Hematopoietic multipotent progenitor cell (in vitro differentiated cells): ENCODE measurements at places on chromosomes 5 and 9.

- DNase-seq = no peak
Measured at GRCh38 chr5:19555436-19555835, 432.6 kb downstream of the CDH18 start.

GRCh38 chr5:5181650-5182324 lies 41.7 kb downstream of the ADAMTS16 start:
- no peak for DNase-seq

DNA sequence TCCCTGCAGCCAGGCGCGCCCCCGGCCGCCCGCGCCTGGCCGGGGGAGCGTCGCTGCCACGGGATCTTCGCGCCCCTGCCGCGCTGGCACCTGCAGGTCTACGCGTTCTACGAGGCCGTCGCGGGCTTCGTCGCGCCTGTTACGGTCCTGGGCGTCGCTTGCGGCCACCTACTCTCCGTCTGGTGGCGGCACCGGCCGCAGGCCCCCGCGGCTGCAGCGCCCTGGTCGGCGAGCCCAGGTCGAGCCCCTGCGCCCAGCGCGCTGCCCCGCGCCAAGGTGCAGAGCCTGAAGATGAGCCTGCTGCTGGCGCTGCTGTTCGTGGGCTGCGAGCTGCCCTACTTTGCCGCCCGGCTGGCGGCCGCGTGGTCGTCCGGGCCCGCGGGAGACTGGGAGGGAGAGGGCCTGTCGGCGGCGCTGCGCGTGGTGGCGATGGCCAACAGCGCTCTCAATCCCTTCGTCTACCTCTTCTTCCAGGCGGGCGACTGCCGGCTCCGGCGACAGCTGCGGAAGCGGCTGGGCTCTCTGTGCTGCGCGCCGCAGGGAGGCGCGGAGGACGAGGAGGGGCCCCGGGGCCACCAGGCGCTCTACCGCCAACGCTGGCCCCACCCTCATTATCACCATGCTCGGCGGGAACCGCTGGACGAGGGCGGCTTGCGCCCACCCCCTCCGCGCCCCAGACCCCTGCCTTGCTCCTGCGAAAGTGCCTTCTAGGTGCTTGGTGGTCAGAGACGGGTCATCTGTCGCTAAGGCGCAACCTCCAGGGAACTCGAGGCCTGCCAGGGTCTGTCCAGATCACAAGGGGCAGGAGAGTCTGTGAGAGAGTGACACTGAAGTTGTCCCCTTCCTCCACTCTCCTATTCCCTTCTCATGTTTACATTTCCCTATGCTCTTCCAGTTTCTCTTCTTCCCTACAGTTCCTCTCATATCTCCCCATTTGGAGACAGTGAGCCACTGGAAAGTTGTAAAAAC lies 1.3 kb downstream of the GPR150 start:
- peak; percentile 31 for DNase-seq

GRCh38 chr5:17314907-17315471 lies 97.6 kb downstream of the BASP1 start:
- no peak for DNase-seq

GRCh38 chr5:91219091-91219802 lies 163.9 kb downstream of the ARRDC3 start:
- no peak for DNase-seq

DNA sequence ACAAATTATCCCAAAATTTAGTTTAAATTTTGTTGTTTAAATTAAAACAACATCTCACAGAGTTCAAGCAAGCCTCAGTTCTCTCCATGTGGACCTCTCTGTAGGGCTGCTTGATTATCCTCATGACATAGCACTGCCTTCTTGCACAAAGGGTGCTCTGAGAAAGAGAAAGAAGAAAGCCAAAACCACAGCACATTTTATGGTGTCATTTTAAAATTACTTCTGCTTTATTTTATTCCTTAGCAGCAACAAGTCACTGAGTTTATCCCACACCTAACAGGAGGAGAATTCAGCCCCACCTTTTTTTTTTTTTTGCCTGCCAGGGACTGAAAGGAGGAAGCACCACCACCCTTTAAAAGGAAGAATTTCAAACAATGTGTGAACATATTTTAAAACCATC lies 12.8 kb upstream of the KCNV2 start:
- peak; percentile 40 for DNase-seq

DNA sequence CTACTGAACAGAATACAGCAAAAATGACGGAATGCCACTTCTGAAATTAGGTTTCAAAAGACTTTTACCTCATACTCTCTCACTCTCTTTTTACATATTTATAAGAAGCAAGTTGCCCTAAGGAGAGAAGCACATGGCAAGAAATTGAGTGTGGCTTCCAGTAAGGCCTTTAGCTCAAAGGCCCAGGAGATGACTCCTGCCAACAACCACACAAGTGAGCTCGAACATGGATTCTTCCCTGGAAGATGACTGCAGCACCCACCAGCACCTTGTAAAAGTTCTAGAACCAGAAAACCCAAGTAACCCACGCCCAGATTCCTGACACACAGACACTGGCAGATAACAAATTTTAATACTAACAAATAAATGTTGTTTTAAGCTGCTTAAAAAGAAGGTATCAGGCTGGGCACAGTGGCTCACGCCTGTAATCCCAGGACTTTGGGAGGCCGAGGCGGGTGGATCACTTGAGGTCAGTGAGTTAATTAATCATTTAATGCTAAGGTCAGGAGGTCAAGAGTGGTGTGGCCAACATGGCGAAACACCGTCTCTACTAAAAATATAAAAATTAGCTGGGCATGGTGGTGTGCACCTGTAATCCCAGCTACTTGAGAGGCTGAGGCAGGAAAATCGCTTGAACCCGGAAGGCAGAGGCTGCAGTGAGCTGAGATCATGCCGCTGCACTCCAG lies 17.0 kb downstream of the PTBP3 start:
- no peak for DNase-seq

DNA sequence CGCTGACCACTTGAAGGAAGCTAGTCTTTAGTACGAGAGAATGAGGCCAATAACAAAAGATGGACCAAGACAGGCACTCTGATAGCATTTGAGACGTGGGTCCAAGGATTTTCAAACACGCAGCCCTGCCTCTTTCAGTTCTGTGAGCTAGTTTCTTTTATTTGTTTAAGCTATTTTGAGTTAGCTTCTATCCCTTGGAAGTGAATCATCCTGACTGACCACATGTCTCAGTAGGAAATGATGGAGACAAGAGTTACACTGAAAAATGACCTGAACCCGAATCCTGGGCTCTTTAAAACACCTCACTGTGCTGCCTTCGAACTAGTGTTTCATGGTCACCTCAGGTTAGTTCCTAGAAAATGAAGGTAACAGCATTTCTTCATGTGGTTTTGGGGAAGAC lies 9.9 kb downstream of the TEK start:
- DNase-seq = no peak

GRCh38 chr5:52796516-52797103 lies 8.9 kb downstream of the ITGA1 start:
- no peak for DNase-seq

- no peak for DNase-seq
Measured at GRCh38 chr9:95498641-95499040, 18.1 kb downstream of the PTCH1 start.

DNA sequence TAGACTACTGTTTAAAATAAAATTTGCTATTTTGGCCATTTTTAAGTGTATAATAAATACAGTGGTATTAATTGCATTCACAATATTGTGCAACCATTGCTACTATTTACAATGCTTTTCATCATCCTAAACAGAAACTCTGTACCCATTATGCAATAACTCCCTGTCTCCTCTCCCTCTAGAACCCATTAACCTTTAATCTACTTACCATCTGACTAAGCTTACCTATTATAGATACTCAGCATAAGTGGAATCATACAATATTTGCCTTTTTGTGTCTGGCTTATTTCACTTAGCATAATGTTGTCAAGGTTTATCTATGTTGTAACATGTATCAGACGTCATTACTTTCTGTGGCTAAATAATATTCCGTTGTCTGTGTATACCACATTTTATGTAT lies 25.9 kb downstream of the CD14 start:
- no peak for DNase-seq

DNA sequence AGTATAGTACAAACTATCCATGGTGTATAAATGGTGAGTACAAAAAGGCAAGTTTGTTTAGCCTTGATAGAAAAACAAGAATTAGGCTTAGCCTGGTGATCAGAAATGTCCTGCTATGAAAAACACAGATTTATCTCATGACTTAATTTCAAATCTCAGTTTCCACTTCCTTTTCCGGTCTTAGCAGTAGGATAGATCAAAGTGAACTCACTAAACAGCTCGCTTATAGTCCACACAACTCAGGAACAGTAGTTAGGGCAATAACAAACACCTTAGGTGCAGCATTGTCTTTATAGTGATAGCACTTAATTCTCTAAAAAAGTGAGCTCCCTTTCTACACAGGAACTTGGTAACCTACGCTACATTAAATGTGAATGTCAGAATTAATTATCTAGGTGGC lies 11.4 kb downstream of the GOLGA1 start:
- no peak for DNase-seq

DNA sequence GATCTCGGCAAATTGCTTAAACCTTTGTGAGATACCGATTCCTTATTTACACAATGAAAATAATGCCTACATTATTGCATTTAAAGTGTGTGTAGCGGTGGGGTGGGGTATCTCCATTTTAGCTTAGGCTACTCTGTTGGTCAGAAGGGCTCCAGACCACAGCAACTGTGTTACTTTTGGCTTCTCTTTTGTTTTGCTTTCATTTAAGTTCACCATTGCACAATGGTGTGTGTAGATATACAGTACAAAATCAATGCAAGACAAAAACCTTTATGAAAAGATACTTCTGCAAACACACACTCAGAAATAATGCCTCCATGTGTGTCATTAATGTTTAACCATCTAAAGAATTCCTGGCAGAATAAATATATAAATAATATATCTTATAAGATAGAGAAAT lies 279.4 kb downstream of the FBXL17 start:
- no peak for DNase-seq

GRCh38 chr5:42912184-42912798 lies 100.6 kb upstream of the SELENOP start:
- peak; percentile 84 for DNase-seq

- no peak for DNase-seq
Measured at GRCh38 chr5:125140855-125141254, 394.4 kb upstream of the ZNF608 start.

DNA sequence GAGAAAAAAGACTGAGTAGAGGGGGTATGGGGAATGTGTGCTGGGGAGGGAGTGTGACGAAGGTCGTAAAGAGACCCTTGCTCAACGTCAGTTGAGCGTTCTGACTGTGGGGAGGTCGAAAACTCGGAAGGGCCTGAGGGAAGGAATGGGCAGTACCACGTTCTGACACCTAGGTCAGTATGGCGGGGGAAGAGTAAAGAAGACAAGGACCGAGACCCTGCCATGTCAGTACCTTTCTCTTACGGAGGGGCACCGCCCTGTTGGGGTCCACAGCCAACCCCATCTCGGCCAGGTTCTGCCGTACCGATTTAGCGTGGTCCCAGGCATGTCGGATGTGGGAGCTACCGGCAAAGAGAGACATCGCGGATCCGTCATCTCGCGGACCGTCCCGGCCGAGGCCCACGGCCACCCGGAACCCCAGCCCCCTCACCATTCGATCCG lies 375 bp downstream of the NOP16 start:
- peak; percentile 10 for DNase-seq

DNA sequence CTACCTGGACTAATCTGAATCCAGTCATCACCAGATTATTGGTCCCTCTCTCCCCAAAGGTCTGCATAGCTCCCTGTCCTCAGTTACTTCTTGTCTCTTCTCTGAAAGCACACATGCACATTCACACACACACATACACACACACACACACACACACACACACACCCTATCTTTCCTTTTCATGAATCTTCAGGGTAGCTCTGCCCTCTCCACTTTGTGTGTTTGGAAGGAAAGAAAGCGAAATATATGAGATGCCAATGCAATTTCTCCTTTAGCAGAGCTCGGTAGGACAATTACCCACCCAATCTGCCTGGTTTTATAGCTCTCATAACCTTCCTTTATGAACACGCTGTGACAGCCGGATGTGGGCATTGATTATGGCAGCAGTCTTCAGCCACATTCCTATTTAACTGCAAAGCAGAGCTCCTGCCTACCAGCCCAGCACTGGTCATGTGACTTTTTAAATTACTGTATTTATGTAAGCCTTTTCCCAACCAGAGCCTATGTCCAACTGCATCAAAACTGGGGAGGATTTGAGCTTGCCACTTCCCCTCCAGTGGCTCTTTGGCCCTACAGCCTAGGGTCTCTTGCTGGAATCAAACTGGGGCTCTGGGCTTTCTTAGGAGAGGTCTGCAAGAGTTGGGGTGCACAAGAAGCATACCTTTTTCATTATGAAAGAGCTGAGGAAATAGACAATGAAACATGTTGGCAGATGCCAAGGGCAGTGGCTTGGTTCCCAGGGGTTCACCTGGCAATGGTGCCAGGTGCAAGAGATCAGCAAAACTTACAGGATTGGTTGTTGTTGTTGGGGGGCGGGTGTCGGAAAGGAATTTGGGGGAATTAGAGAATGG lies 20.8 kb upstream of the MATR3 start:
- no peak for DNase-seq

GRCh38 chr5:172926796-172927195 lies 32.4 kb upstream of the RPL26L1 start:
- DNase-seq = no peak

DNA sequence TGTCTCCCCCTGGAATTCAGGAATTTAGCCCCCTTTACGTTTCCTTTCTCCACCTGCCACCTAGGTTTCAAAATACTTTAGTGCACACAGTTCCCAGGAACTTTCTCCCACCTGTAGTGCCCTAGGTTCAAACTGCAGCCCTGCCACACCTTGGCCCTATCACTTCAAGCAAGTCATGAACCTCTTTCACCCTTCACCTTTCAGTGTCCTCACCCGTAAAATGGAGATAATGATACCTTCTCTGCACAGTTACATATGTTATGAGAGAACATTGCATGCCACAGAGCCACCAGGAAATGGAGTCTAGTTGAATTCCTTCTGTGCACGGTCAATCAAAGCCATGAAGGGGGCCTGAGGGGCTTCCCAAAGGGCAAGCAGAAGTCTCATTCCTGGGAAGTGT lies 9.8 kb upstream of the EEIG1 start:
- DNase-seq = no peak

- DNase-seq = no peak
Measured at GRCh38 chr5:2744485-2744884, 7.0 kb downstream of the IRX2 start.

- no peak for DNase-seq
Measured at GRCh38 chr5:97388794-97389193, 205.7 kb upstream of the RIOK2 start.

DNA sequence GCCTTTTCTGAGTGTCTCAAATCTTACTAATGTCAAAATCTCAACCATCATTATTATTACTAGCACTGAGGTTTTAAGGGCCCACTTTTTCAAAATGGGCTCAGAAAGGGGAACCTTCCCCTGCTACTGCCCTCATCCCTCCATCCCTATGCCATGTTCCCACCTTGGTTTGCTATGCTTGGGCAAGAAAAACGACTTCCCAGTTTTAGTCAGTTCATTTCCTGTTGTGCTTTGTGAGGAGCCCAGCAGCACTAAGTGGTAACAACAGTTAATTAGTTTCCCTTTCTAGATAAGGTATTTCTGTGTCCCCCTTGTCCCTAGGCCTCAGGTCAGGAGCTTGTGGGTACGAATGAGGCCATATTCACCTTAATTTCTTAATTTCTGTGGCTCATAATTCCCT lies 595.2 kb downstream of the RAB3C start:
- DNase-seq = no peak
